ENCODE measurements at places on chromosomes 6 and 20. TPM values are rescaled to one million over a fixed set of nuclear protein-coding genes. Genes with fewer than 3 reads are reported as not detected.

Gene CCDC170
- under 0.01 TPM for total RNA-seq

Gene SPEF1
- total RNA-seq = 0.13 TPM

Gene PPDPF
- total RNA-seq = 13.3 TPM

Gene HLA-F
- total RNA-seq = 73.2 TPM

Gene OOEP
- total RNA-seq = not detected

Gene IP6K3
- total RNA-seq = not detected

Gene GJA10
- total RNA-seq = not detected

Gene SOX18
- 43.9 TPM for total RNA-seq

Gene OR12D3
- total RNA-seq = not detected

Gene TCF15
- total RNA-seq = 3.7 TPM

Gene HLA-DQB1
- not detected for total RNA-seq

Gene METTL24
- 0.06 TPM for total RNA-seq

Gene BPIFB1
- not detected for total RNA-seq

Gene UST
- 0.16 TPM for total RNA-seq

Gene AVP
- total RNA-seq = not detected

Gene LY6G5B
- total RNA-seq = 5.3 TPM

Gene WFDC13
- total RNA-seq = not detected

Gene TNFRSF21
- total RNA-seq = 8.7 TPM

Gene CST9L
- not detected for total RNA-seq

Gene EFCAB8
- under 0.01 TPM for total RNA-seq

Gene LRRN4
- not detected for total RNA-seq

Gene MEI4
- under 0.01 TPM for total RNA-seq

Gene CDKAL1
- 28.9 TPM for total RNA-seq

Gene PRSS35
- total RNA-seq = 0.16 TPM

Gene SCUBE3
- total RNA-seq = 3.0 TPM

Gene CST5
- not detected for total RNA-seq

Gene PHACTR1
- 2.7 TPM for total RNA-seq

Gene SLC24A3
- 0.16 TPM for total RNA-seq

Measured in bladder microvascular endothelial cell (primary cell).